Left ventricle myocardium superior (tissue), 1 donor: ENCODE measurements at places on chromosomes 1 and 21. TPM values are rescaled to one million over a fixed set of nuclear protein-coding genes. Genes with fewer than 3 reads are reported as not detected.

DNA sequence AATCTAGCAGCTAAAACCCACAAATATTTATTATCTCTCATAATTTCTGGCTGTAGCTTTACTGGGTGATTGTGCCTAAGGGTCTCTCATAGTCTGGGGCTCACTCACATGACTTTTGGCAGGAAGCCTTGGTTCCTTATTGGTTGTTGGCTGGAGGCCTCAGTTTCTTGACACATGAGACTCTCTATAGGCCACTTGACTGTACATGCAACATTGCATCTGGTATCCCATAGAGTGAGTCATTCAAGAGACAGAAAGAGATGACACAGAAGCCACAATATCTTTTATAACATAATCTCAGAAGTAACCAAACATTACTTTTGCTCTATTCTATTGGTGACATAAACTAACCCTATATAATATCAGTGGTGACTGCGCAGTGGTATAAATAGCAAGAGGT lies 128.5 kb upstream of the HNRNPU start:
- no peak for DNase-seq

Gene CD5L
- total RNA-seq = 3.5 TPM

DNA sequence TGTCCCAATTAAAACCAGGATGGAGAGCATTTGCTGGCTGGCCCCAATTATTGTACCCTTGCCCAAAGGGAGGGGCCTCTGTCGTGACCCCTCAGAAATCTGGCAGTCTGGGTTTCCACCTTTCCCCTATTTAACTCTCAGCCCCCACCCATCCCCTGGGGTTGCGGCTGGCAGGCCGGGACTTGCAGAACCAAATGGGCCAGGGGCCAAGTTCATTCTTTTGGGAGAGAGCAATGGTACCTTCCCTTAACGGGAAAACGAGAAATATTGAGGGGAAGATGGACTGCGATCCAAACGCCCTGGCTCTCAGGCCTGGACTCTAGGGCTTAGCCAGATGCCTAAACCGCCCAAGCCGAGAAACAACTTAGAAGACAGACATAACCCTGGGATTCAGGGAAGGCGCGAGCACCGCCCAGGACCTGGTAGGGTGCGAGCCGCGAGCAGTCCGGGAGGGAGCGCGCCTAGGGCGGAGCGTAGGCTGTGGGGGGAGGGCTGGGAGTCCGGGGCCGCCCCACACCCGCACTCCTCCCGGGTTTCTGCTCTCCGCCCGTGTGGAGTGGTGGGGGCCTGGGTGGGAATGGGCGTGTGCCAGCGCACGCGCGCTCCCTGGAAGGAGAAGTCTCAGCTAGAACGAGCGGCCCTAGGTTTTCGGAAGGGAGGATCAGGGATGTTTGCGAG lies at the start of gene SLC27A3:
Gene SLC27A3 (plus strand): TSS at position 628 of the 678 bp plus-strand sequence. CDS start 91 bp downstream, outside the sequence.
- peak; percentile 89 for DNase-seq

- no peak for DNase-seq
These were observed 851.2 kb upstream of the ADAMTS5 start for GRCh38 chr21:27817902-27818623.
